ENCODE measurements at places on chromosomes 1 and 21.

- peak; percentile 86 for DNase-seq
These were observed 7.5 kb downstream of the NBPF1 start for GRCh38 chr1:16605532-16606505.

- no peak for DNase-seq
These were observed 112.5 kb downstream of the USH2A start for GRCh38 chr1:216310776-216311175.

GRCh38 chr1:226438007-226438406, 30.1 kb upstream of the PARP1 start:
- no peak for DNase-seq

GRCh38 chr1:159746666-159747065, 32.3 kb upstream of the CRP start:
- no peak for DNase-seq

- no peak for DNase-seq
These were observed 32.6 kb upstream of the LEPR start for GRCh38 chr1:65387821-65388220.

GRCh38 chr1:213759359-213760181, 228.2 kb upstream of the PROX1 start:
- no peak for DNase-seq

DNA sequence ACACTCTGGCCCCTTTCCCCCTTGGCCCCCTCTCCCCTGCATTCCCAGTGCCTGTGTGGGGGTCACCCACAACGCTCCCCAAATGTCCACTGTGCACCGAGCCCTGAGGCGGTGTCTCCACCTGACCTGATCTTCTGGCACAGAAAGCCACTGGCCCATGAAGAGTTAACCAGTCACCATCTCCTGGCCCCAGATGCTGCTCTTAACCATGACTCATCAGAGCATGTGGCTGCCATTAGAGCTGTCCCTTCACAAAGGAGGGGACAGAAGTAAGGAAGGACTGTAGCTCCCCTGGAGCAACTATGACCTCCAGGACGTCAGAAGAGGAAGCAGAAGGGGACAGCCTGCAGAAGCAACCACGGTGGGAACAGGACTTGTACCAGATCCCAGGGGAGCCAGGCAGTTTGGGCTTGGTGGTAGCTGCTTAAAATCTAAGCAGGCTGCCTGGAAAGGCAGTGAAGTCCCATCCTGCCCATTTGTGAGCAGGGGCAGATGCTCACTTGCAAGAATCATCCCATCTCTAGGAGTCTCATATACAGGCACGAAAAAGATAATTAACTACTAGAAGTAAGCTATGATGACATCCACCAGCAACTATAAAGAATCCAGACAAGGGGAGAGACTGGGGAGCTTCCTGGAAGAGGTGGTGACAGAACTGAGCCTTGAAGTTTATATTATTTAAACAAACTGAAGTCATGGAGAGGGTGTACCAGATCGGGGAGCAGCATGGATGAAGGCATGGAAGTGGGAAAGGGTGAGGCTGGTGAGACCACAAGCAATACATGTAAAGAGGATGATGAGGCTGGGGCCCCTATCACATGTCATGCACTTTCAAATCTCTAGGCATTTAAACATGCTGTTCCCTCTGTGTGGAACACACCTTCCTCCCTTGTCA, 1.1 kb upstream of the TTC39A start:
- peak; percentile 84 for DNase-seq

- no peak for DNase-seq
These were observed 10.6 kb downstream of the VCAM1 start for GRCh38 chr1:100730130-100730529.
